ENCODE measurements at places on chromosomes 13 and 19.

- no peak for DNase-seq
These were observed 1564.9 kb downstream of the OLFM4 start for GRCh38 chr13:54593504-54593903.

- DNase-seq: no peak
These were observed 90.5 kb downstream of the SHISA2 start for GRCh38 chr13:25961294-25961693.

DNA sequence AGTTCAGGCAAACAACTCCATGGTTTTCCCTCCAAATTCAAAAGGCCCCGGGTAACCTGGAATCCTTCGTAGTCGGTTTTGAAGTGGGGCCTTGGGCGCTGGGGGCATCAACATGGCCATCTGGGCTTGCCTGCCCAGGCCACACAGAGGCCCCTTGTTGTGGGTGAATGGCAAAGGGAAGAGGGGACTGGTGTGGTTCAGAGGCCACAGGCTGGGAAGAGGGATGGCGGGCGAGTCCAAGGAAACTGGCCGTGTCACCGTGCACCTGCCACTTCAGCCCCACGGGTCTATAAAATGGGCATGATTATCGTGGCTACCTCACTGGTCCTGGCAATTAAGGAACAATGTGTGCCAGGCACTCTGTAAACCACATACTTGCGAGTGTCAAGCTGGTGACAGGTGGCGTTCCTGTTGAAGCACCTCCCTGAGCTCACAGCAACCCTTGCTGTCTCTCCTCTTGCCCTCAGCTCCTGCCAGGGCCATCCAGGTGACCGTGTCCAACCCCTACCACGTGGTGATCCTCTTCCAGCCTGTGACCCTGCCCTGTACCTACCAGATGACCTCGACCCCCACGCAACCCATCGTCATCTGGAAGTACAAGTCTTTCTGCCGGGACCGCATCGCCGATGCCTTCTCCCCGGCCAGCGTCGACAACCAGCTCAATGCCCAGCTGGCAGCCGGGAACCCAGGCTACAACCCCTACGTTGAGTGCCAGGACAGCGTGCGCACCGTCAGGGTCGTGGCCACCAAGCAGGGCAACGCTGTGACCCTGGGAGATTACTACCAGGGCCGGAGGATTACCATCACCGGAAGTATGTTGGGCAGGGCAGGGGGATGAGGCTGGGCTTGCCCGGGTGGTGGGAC is 1.3 kb downstream of the LSR start:
- DNase-seq: no peak

DNA sequence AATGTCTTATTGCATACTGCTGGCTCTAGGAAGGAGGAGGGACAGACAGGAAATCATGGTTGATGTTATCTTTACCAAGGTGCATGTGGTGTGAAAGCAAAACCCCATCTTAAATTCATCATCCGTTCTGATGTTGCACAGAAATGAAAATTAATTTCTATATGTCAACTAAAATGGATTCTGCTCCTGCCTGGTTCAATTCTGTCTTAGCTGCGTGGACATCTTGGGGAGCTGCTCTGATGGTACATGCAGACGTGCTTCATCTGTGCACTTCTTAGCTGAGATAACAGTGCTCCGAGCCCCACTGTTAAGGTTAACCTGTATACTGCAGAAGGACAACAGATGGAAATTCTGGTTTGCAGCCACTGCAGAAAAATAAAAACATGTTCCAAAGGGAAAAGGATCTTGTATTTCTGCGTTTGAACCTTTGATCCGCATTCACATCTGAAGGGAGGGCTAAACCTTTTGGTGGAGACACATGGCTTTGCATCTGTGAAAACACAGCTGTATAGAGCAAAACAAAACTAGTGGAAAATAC is 155.6 kb downstream of the TM9SF2 start:
- no peak for DNase-seq

- peak; percentile 47 for DNase-seq
These were observed 5.5 kb downstream of the ISYNA1 start for GRCh38 chr19:18432275-18433014.

GRCh38 chr19:40147693-40148347 is 43.4 kb upstream of the MAP3K10 start:
- no peak for DNase-seq

- no peak for DNase-seq
These were observed 742 bp downstream of the NALCN start for GRCh38 chr13:101415358-101416174.

- no peak for DNase-seq
These were observed 336.3 kb downstream of the HS6ST3 start for GRCh38 chr13:96426167-96426566.

DNA sequence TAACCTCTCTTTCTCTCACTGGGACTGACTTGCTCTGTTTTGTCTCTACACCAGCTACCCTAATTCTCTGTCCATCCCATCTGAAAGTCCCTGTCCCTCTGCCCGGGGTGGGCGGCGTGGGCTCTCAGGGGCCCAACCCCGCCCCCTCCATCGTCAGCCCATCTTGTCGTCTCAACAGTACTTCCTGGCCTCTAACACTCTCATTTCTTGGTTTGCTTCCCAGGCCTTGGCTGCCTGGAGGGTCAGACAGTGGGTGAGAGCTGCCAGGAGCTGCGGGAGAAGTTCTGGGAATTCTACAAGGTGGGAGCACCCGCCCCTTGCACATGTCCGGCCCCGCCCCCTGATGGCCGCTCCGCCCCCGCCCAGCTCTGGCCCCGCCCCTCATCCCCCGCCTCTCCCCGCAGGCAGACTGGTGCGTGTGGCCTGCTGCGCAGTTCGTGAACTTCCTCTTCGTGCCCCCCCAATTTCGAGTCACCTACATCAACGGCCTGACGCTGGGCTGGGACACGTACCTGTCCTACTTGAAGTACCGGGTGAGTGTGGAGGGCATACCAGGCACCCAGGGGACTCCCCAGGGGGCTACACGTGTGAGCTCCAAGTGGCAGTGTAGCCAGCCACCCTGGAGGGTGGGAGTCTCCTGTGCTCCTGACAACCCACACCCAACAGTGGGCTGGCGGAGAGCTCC is 1.7 kb downstream of the MPV17L2 start:
- peak; percentile 74 for DNase-seq

DNA sequence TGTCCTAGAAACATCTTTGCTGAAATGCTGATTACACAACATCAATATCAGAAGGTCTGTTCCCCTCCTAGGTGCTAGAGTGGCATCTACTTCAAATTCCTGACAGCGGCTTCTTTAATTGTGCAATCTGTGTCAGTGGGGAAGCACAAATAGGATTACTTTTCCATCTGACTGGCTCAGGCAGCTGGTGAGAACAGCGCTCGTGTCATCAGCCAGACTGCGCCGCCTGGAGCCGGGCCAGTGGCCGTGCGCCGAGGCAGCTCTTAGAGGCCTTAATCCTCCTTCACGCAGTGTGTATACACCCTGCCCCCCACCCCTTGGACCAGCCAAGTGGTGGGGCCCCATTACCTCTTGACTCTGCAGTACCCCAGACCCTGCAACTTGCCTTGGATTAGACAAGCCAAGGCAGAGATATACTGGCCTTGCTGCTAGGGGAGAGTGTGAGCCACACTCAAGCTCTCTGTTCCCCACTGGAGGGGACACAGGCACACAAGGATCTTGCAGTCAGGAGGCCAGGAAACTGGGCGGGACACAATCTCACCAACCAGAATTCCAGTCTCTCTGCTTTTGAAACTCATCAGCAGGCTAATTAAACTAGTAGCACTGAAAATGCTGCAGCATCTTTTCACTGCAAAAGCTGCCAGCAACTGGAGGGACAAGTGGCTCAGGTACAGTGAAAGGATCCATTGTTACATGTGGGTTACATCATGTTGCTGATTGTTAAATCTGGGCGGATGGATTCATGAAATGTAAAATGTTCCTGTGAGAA is 48.9 kb upstream of the EPHX3 start:
- DNase-seq: peak; percentile 81

DNA sequence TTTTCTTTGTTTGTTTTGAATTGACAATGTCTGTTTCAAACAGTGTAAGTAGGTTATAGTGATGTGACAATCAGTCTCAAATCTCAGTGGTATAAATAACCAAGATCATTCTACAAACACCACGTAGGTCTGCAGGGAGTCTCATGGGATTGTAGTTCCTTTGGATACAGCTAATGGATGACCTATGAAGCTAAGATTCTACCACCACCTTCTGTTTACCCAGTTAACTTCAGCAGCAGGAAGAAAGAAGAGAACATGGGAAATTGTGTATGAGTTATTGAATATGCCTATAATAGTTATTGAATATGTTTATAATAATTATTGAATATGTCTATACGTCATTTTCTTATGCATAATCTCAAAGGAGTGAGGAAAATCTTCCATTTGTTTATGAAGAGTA is 63.9 kb upstream of the SLITRK5 start:
- no peak for DNase-seq

DNA sequence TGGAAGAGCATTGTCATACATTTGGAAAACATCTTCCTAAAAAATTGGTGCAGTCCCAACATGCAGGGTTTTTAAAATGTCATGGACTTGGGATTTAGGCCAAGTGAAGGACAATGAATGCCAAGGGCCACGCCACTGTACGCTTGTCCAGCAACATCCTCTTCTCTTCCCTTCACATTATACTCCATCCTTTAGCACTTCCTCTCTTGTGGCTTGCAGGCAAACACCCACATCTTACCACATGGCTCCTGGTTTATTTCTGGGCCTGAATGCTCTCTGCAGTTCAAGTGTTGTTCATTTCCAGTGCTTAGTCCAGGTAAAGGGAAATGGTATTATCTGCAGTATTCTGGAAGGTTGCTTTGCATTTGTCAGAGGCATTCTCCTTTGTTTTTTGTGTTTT is 45.0 kb downstream of the CBY2 start:
- no peak for DNase-seq

DNA sequence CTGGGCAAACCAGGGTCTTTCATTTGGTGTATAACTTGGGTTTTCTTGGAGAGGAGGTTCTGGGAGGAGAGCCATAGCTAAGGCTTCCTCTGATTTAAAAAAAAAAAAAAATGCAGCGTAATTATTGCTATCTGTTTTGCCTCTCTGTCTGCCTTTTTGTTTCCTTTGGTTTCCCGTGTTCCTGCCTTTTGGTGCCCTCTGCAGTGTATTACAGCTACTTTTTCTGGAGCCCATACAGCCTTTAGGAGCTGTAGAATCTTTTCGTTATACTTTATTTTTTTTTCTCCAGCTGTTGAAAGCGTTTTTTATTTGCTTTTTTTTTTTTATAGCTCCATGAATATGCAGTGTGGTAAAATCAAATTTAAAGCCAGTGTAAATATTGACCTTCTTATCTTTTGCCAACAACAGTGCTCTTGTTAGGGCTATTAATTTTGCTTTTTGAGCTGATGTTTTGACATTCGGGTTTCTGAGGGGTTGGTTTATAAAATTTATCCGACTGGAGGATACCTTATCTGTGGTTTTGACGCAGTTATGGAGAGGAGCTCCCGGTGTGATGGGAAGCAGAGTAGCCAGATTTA is 38.1 kb downstream of the ZNF493 start:
- DNase-seq: no peak

DNA sequence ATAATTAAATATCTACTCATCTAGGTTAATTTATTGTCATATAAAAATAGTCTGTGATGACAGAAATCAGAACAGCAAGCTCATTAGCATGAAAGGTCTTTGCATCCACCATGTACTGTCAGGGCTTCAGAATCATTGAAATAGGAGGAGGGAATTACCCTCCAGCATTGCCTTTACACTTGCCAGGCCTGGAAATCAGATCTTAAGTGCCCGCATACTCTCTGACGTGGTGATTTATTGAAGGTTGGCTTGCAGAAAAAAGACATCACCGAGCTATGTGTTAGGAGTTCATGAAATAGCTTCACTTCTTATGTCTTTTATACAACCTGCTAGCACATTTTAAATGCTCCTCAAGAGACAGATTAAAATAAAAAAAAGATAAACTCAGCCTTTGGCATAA is 661.7 kb upstream of the SLITRK1 start:
- DNase-seq: no peak

GRCh38 chr13:30789166-30789862 is 54.0 kb downstream of the ALOX5AP start:
- no peak for DNase-seq

GRCh38 chr13:25738342-25739196 is 313.2 kb downstream of the SHISA2 start:
- DNase-seq: no peak

DNA sequence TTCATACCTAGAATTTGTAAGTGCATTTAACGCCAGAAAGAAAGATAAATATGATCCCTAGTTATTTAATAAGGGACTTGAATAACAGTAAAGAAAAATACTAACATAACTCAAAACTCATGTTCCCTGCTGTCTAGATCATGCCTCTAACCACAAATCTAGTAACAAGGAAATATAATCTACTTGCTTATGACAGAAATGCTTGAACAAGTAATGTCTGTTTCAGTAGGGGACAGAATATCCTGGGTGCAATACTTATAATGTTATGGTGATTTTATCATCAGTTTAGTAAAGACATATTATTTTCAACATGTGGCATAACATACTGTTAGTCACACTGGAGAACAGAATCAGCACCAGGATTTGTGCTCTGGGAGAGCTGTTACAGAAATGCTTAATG is 861.9 kb upstream of the SLITRK1 start:
- DNase-seq: no peak

- no peak for DNase-seq
These were observed 27.5 kb downstream of the TBC1D4 start for GRCh38 chr13:75454497-75454896.

DNA sequence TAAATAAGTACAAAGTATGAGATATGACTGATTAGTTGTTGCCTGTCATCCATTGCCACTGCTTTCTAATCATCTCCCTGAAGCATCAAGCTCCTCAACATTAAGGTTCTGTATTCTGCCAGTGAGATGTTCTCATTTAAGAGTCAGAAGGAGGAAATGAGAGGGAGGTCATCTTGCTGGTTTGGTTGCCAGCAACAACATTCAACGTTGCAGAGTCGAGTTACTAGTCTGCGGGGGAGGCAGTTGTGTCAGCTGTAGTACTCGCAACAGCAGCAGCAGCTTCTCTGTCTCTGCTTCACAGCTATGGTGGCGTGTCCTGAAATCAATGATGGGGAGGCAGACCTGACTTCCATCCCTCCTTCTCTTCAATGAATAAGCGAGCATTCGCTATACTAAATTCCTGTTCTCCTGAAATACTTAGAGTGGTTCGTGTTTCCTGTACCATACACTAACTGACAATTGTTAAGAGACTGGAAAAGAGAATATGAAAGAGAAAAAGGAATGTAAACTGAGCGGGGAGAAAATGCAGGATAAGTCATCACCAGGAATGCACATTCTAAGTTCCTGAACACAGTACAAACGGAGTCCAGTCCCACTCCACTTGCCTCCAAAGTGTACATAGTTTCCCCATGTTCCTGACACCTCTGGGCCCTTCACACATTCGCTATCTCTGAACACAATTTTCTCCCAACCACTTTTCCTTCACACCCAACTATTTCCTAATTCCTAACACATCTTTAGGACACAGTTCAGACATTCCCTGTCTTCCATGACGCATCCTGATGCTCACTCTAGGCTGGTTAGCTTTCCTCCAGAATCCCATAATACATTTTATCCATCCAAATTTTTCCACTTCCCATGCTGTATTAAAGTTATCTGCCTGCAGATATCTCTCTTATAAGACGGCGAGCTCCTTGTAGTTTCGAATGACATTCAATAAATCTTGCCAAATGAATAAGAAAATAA is 263.0 kb downstream of the KLF12 start:
- no peak for DNase-seq
